Tibial nerve (tissue), 4 donors: ENCODE measurements at places on chromosomes 16 and 17. TPM values are rescaled to one million over a fixed set of nuclear protein-coding genes. Genes with fewer than 3 reads are reported as not detected.

DNA sequence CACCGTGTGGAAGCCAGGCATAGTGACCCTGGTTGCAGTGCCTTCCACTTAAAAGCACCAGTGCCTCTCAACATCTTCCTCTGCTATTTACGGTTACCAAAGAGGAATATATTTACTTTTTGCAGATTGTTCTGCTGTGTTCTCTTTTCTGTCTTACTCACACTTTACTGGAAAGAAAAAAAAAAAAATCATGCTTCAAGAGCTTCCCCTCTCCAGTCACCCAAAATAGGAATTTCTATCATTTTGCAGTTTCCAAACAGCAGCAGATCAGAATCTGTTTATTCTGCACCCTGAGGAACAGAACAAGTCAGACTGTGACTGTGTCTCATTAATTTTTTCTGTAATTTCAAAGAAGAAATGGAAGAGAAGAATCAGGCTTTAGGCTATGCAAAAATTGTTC is 96.1 kb downstream of the KCNJ2 start:
- no peaks in the 10 kb centered on the region for H3K27me3 ChIP-seq
- DNase-seq: no peak
- no peak overlapping the region for H3K27ac ChIP-seq
- no peak overlapping the region for H3K4me3 ChIP-seq
- H3K4me1 ChIP-seq: no peaks in the 10 kb centered on the region

GRCh38 chr17:38428643-38429371 is 543 bp downstream of the ARHGAP23 start:
- H3K4me1 ChIP-seq: peaks cover 26% of the 10 kb centered on the region
- H3K27ac ChIP-seq: peak overlapping the region; percentile 99
- H3K36me3 ChIP-seq: no peaks in the 10 kb centered on the region
- no peaks in the 10 kb centered on the region for H3K27me3 ChIP-seq
- no peak for DNase-seq

GRCh38 chr16:70523076-70523742 is at the start of gene COG4:
COG4 (minus strand) TSS chr16:70523554; CDS start chr16:70523543, 11 bp downstream.
- H3K4me3 ChIP-seq: peak within 1 kb of the TSS; percentile 71
- H3K27ac ChIP-seq: peak within 1 kb of the TSS; percentile 92
- no peaks in the 10 kb centered on the region for H3K27me3 ChIP-seq
- H3K36me3 ChIP-seq: no peaks in the 10 kb centered on the region

Gene ASGR1
- total RNA-seq: not detected

Gene ITGAD
- under 0.01 TPM for total RNA-seq

GRCh38 chr17:63232565-63233310 is 213.4 kb downstream of the CYB561 start:
- H3K4me1 ChIP-seq: no peaks in the 10 kb centered on the region
- no peaks in the 10 kb centered on the region for H3K36me3 ChIP-seq
- H3K27ac ChIP-seq: no peak overlapping the region
- no peak overlapping the region for H3K4me3 ChIP-seq

DNA sequence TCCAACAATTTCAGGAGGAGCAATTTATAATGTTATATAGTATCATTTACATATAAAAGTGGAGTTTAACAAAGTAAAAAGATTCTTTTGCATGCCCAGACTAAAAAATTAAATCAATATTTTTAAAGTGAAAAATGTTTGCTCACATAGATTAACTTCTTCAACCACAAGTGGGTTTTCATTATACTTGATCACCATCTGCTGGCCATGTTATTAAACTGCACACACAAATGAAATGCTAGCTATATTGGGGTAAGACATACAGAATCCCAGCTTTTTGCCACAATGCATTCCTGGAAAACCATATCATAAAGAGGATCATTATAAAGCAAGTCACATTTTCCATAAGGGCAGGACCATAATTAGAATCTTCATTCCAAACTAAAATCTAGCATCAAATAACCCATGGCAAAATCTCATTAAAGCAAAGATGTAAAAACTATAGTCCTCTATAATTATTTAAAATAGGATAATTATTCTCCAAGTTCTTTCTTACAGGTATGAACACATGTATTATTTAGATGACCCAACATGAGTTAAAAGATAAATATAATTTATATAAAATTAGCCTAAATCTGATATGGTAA is 26.3 kb downstream of the CEP112 start:
- no peaks in the 10 kb centered on the region for H3K4me1 ChIP-seq
- H3K36me3 ChIP-seq: peaks cover 25% of the 10 kb centered on the region
- no peaks in the 10 kb centered on the region for H3K27me3 ChIP-seq

- peaks cover 31% of the 10 kb centered on the region for H3K4me1 ChIP-seq
- H3K27me3 ChIP-seq: no peaks in the 10 kb centered on the region
- DNase-seq: no peak
- no peak overlapping the region for H3K27ac ChIP-seq
- H3K4me3 ChIP-seq: no peak overlapping the region
Measured at GRCh38 chr17:7590743-7591142, 849 bp upstream of the SOX15 start.

DNA sequence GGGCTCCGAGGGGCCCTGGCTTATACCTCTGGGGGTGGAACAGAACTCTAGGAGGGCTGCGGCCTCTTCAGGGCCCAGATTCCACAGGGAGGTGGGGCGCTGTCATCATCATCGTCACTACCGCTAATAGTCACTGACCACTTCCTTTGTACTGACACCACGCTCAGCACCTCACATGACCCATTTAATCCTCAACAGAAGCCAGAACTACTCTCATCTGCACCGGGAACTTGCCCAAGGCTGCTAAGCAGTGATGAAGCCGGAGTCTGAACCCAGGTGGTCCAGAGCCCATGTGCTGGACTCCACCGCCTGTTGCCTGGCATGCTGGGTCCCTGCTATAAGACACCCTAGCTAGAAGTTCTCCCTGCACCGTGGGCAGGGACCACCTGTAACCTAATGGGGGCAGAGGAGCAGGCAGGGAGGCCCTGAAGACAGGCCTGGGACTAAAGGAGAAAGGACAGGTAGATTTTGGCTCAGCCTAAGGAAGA is 12.0 kb downstream of the UNC13D start:
- no peak overlapping the region for H3K4me3 ChIP-seq
- DNase-seq: peak; percentile 23
- peaks cover 9% of the 10 kb centered on the region for H3K4me1 ChIP-seq
- H3K27me3 ChIP-seq: no peaks in the 10 kb centered on the region
- peaks cover 9% of the 10 kb centered on the region for H3K36me3 ChIP-seq

GRCh38 chr17:45993962-45994627 is 5.0 kb upstream of the STH start:
- no peak overlapping the region for H3K27ac ChIP-seq
- no peak for DNase-seq
- no peaks in the 10 kb centered on the region for H3K27me3 ChIP-seq
- H3K36me3 ChIP-seq: no peaks in the 10 kb centered on the region
- no peaks in the 10 kb centered on the region for H3K4me1 ChIP-seq

DNA sequence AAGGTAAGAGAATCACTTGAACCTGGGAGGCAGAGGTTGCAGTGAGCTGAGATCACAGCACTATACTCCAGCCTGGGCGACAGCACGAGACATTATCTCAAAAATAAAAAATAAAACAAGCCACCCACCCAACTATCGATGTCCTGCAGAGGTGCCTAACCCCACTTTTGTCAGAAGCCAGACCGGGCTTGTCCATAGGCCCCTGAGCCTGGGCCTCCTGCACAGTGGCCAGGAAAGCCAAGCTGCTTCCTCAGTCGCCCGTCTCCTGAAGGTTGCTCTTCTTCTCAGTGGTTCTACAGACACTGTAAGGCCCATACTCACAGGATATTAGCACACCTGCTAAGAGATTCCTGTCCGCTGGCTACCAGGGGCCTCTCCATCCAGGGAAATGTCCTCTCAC is 11.2 kb downstream of the CES2 start:
- DNase-seq: no peak
- H3K36me3 ChIP-seq: peaks cover 6% of the 10 kb centered on the region
- H3K4me1 ChIP-seq: peaks cover 10% of the 10 kb centered on the region
- no peak overlapping the region for H3K27ac ChIP-seq
- H3K4me3 ChIP-seq: no peak overlapping the region

DNA sequence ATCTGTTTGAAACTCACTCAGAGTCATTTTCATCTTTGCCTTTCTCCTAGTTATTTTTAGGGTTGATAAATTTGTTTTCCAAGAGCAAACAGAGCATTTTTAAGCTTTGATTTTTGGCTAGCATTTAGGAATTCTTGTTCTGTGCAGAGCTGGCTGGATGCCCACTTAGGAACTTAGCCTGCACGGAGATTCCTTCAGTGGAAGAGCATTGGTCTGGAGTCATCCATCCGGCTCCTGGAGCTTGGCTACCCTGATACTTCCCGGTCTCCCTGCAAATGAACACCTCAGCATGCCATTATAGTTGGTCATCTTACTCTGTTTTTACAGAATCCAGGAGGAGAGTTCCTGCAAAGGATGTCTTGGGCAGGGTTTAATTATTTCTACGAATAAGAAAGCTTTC is 57.1 kb downstream of the SPECC1 start:
- H3K4me1 ChIP-seq: peaks cover 25% of the 10 kb centered on the region
- H3K36me3 ChIP-seq: no peaks in the 10 kb centered on the region
- DNase-seq: peak; percentile 71
- H3K27me3 ChIP-seq: no peaks in the 10 kb centered on the region
- peak overlapping the region; percentile 10 for H3K27ac ChIP-seq

GRCh38 chr17:62912363-62912762 is 53.7 kb upstream of the TANC2 start:
- no peak for DNase-seq
- no peak overlapping the region for H3K27ac ChIP-seq
- H3K36me3 ChIP-seq: no peaks in the 10 kb centered on the region
- no peaks in the 10 kb centered on the region for H3K27me3 ChIP-seq
- no peak overlapping the region for H3K4me3 ChIP-seq
- no peaks in the 10 kb centered on the region for H3K4me1 ChIP-seq

Gene KRT32
- 0.21 TPM for total RNA-seq

DNA sequence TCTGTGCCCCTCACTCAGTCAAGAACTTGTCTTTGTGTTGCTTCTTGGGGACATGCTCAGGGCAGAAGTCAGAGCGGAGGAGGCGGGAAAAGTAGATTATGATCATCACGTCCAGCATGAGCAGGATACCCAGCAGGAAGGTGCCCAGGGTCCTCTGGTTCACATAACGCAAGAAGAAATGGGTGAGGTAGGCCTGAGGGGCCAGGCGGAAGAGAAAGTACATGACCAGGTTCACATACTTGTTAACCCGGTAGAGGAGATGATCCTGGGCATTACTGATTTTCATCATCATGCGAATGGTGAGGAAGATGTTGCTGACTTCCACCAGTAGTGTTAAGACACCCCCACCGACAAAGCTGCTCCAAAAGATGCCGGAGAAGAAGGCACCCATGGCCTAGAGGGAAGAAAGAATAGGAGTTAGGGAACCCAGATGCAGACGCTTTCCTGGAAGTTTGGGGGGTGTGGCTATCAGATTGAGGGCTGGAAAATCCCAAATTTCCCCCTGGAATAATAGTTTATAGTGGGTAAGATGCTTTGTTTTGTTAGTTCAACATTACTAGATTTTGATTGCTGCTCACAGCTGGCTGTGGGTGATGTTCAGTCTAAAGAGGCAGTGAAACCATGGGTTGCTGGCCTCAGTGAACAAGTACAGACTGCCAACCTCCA is 1.4 kb downstream of the TLCD1 start:
- H3K36me3 ChIP-seq: peaks cover 19% of the 10 kb centered on the region
- no peak for DNase-seq
- no peak overlapping the region for H3K4me3 ChIP-seq
- H3K27ac ChIP-seq: no peak overlapping the region

DNA sequence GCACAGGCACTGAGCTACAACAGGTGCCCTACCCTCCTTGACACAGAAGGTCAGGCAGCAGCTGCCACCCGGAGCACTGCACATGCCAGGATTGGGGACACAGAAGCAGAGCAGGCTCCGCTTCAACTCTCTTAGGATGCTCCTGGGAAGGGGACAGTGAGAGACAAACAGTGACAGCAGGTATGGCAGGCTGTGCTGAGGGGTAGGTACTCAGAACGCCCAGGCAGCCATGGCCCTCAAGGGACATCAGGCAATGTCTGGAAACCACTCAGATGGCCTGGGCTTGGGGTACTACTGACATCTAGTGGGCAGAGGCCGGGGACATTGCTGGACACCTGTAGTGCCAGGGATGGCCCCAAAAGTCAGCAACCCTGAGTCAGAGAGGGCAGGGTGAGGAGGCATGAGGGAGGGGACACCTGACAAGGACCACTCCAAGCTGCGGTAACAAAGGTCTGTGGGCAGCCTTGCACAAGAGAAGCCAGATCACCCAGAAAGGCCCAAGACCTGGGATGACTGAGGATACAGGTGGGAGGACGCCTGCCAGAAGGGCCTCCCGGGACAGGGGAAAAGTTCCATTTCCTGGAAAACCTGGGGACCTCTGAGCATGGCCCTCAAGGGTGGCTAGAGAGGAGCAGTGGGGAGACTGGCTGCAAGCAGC is 21.2 kb downstream of the PEMT start:
- H3K36me3 ChIP-seq: no peaks in the 10 kb centered on the region
- peaks cover 29% of the 10 kb centered on the region for H3K4me1 ChIP-seq
- no peak overlapping the region for H3K27ac ChIP-seq
- no peak overlapping the region for H3K4me3 ChIP-seq

DNA sequence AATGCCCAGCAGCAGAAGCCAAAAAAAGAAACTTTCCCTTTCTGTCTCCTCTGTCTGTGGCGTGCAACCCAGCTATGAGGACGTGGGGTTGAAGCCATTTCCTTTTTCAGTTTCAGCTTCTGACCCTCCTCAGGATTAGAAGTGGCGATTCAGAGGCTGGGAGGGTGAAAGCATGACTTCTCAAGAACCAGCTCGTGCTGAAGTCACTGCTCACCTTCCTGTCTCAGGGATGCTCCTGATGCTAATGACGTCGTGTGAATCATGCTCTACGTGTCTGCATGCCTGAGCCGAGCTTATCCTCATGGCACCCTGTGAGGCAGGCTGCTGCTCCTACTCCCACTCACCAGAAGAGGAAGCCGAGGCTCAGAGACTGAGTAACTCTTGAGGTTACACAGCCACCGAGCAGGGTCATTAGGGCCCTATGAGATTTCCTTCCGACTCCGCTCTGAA is 5.7 kb upstream of the LPO start:
- no peak for DNase-seq
- no peak overlapping the region for H3K4me3 ChIP-seq
- no peaks in the 10 kb centered on the region for H3K27me3 ChIP-seq
- H3K4me1 ChIP-seq: no peaks in the 10 kb centered on the region
- H3K36me3 ChIP-seq: no peaks in the 10 kb centered on the region
- H3K27ac ChIP-seq: no peak overlapping the region

GRCh38 chr16:89557690-89558490 is 2.6 kb upstream of the RPL13 start:
- H3K4me1 ChIP-seq: peaks cover 23% of the 10 kb centered on the region
- no peaks in the 10 kb centered on the region for H3K27me3 ChIP-seq
- H3K36me3 ChIP-seq: peaks cover 5% of the 10 kb centered on the region
- H3K27ac ChIP-seq: no peak overlapping the region
- no peak for DNase-seq
- H3K4me3 ChIP-seq: no peak overlapping the region
